D341Med (cell line): ENCODE measurements at places on chromosomes 13 and 19.

DNA sequence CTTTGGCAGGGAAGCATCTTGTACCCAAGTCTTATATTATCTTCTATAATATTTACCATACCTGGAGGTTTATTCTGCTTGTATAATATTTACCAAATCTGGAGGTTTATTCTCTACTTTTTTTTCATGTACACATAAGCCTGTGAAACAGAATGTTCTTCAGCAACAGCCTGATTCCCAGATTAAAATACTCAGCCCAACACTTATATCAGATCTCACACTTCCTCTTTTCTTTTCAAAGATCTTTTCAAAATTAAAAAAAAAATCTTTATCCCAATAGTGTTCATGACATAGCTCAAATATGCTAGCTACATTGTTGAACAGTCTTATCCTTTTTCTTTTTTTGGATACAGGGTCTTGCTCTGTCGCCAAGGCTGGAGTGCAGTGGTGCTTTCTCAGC is 300.7 kb downstream of the LMO7 start:
- no peak for DNase-seq

DNA sequence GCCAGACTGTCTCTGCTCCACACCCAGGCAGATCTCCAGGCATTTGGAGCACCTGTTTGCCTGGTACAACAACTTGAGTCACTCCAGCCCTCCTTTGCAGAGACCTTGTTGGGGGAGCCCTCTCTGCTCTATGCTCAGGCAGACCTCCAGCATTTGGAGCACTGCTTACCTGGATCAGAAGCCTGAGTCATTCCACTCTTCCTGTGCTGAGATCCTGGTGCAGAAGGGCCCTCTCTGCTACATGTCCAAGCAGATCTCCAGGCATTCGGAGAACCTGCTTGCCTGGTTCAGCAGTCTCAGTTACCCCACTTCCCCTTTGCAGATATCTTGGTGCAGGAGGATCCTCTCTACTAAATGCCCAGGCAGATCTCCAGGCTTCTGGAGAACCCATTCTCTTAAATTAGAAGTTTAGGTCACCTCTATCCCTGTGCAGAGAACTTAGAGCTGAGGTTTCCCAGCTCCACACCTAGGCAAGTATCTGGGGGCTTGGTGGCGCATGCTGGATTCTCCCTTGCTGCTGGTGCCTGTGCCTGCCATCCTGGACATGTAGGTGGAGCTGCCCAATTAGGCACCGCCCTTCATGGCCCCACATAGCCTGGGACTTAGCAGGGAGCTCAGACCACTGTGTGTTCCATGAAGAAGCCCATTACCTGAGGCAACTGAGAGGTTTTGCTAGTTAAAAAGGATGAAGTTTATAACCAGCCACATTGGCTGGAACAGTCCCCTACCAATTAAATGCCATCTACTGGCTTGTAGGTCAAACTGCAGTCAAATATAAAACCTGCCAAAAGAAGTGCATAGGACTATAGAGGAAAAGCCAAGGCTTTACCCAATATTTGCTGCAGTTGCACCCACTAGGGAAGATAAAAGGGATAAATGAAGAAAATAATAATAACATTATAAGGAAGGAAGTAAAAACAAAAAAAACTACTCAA is 97.6 kb upstream of the SLITRK6 start:
- DNase-seq, result no peak

- no peak for DNase-seq
Measured at GRCh38 chr13:99050983-99051488, 73.2 kb upstream of the DOCK9 start.

GRCh38 chr13:39600766-39601165 is 2.2 kb downstream of the LHFPL6 start:
- DNase-seq, result no peak

- no peak for DNase-seq
Measured at GRCh38 chr13:27353166-27353583, 71.2 kb upstream of the GTF3A start.
